ENCODE measurements at places on chromosomes 4 and X.

- peak; percentile 57 for DNase-seq
These were observed 1.3 kb downstream of the PCDH7 start for GRCh38 chr4:30721185-30722091.

- DNase-seq: no peak
These were observed 2.7 kb upstream of the WDR45 start for GRCh38 chrX:49082271-49082871.

DNA sequence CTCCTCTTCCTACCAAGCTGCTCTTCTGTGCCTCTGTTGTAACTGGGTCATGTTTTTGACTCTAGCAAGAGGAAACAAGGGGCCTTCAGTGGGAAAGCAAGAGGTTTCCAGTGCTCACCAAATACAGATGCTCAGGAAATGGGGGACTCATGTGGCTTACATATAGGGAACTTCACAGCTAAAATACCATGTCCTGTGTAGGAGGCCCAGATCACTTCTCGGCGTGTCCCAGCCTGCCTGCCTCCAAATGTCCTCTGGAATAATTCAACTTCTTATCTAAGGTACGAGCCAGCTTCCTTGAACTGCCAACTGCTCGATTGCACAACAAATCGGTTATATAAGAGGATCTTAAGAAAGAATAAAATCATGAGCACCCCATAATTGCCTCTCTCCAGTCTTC lies 161.3 kb downstream of the KIT start:
- no peak for DNase-seq

DNA sequence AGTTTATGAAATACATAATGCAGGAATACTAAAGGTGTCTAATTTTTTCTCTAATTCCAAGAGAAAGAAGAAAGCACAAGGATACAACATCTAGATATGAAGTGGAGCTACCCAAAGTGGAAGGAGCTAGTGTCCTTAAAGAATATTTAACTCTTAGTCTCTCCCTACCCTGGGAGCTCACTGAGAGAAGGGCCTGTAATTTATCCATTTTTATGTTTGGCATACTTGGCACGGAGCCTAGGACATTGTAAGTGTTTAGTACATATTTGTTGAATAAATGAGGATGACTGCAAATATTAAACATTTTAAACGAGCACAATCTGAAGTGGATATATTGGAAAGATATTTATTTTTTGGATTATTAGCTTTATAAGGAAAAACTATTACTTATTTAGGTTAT lies 674.8 kb downstream of the IQCM start:
- peak; percentile 76 for DNase-seq

- DNase-seq: no peak
These were observed 2.3 kb upstream of the C1QTNF7 start for GRCh38 chr4:15425520-15425919.
